ENCODE measurements at places on chromosomes 13 and 19.

DNA sequence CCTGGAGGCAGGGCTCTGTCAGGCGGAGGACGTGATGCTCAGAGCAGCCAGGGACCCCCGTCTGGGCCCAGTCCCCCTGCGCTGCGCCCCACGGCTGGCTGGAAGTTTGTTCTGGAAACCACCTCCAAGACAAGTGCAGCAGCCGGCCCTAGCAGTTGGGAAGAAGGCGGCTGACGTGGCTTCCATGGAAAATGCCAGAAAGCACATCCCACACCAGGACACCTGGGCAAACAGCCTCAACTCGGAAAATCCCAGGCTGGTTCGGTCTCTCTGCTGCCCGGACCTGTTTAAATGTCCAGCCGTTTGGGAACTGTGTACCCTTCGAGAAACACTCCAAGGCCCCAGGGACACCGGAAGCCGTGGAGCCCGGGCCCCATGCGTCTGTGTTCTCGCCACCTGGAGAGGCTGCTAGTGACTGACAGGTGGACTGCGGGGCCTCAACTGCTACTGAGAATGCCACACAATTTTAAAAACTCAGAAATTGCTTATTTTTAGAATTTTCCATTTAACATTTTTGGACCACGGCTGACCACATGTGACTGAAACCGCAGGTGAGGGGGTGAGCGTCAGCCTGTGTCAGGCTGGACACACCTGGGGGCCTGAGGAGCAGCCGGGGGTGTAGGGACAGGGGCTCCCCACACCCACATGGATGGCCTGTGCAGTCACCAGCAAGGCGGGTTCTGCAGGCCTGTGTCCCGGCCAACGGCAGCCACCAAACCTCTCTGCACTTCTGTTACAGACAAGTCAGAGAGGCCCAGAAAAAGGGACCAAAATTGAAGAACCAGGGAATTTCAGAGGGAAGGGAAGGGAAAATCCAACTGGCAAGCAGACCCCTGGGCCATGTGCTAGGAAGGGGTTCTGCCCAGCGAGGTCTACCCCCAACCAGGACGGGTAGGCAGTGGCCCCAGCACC, 31.7 kb downstream of the RASA3 start:
- no peak for DNase-seq

DNA sequence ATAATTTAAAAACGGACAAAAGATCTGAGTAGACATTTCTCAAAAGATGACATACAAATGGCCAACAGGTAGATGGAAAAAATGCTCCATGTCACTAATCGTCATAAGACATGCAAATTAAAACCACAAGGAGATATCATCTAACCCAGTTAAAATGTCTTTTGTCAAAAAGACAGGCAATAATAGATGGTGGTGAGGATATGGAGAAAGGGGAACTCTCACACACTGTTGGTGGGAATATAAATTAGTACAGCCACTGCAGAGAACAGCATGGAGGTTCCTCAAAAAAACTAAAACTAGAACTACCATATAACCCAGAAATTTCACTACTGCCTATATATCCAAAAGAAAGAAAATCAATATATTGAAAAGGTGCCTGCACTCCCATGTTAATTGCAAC, 37.9 kb downstream of the OR10H4 start:
- no peak for DNase-seq

GRCh38 chr19:42394751-42395150, 4.7 kb upstream of the CNFN start:
- DNase-seq, result no peak

- DNase-seq, result no peak
These were observed 83.6 kb upstream of the KLF12 start for GRCh38 chr13:74217811-74218210.

All from NCI-H345 (cell line).